ENCODE measurements at places on chromosomes 1 and 21.

- DNase-seq = no peak
Observed at GRCh38 chr1:61436016-61436415, 288.9 kb downstream of the TM2D1 start.

- no peak for DNase-seq
Observed at GRCh38 chr1:38834221-38834782, 25.3 kb downstream of the RRAGC start.

- DNase-seq = peak; percentile 28
Observed at GRCh38 chr1:156627313-156627880, 8.2 kb downstream of the HAPLN2 start.

DNA sequence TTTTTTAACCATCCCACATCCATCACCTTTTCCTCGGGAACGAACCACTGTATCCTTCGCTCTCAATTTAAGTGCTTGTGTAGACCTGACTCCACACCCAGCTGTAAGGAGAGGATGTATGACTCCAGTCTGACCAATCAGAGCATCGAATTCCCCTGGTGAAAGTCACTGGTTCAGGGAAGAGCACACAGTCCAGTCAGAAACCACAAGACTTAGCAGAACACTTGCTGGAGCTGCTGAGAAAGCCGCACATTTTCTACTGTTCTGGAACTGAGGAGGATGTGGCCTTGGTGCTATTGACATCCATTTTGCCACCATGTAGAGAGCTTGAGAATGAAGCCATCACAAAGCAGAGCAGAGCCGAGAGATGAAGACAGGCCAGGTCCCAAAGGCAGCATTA lies 59.9 kb upstream of the CNN3 start:
- DNase-seq = no peak

DNA sequence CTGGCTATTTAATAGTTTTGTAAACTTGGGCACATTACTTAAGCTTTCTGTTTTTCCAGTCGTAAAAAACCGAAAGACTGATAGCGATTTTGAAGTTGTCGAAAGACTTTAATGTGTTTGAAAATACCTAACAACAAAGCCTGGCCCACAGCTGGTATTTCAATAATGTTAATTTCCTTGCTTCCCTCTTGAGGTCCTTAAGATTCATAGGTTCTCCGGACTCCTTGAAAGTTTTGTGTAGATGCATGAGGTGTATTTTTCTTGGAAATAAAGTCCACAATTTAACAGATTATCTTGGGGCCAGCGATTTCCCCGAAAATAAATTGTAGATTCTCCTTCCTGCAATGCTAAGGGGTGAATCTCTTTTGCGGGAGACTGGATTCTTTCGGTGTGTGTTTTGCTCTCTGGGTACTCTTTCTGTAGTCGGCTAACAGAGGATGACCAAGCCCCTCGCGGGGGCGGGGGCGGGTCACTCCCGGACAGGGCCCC lies 735 bp upstream of the YTHDF2 start:
- DNase-seq = no peak

- peak; percentile 52 for DNase-seq
Observed at GRCh38 chr1:93061895-93062792, 16.9 kb upstream of the MTF2 start.

GRCh38 chr21:18164483-18164882 lies 80.2 kb upstream of the CHODL start:
- no peak for DNase-seq

- DNase-seq = peak; percentile 44
Observed at GRCh38 chr21:42746593-42747275, 93.3 kb downstream of the PDE9A start.

GRCh38 chr21:37153196-37153934 lies 80.3 kb downstream of the TTC3 start:
- no peak for DNase-seq

- no peak for DNase-seq
Observed at GRCh38 chr1:234917495-234918180, 211.0 kb downstream of the TOMM20 start.

GRCh38 chr1:77347646-77348045 lies 65.8 kb downstream of the AK5 start:
- peak; percentile 6 for DNase-seq

DNA sequence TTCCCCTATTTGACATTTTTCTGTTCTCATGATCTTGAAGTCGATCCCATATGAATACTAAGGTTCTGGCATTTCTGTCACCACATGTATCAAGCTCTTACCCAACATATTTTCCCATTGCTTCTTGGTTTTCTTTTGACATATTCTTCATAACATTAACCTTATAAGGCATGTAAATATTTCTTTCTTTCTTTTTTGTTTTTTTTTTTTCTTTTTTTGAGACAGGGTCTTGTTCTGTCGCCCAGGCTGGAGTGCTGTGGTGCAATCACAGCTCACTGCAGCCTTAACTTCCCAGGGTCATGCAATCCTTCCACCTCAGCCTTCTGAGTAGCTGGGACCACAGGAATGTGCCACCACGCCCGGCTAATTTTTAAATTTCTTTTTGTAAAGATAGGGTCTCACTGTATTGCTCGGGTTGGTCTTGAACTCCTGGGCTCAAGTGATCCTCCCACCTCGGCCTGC lies 33.1 kb upstream of the ERRFI1 start:
- no peak for DNase-seq

DNA sequence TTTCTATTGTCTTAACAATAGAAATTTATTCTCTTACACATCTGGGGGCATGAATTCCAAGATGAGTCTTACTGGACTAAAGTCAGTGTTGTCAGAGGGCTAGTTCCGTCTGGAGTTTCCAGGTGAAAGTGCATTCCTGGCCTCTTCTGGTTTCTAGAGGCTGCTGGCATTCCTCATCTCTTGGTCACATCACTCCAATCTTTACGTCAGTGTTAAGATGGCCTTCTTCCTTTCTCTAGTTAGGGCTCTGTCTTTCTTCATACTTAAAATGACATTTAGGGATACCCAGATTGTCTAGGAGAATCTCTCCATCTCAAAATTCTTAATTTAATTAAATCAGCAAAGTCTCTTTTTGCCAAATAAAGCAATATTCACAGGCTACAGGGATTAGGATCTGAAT lies 13.3 kb upstream of the PDC start:
- no peak for DNase-seq

GRCh38 chr1:172775606-172776005 lies 116.7 kb downstream of the FASLG start:
- DNase-seq = no peak

DNA sequence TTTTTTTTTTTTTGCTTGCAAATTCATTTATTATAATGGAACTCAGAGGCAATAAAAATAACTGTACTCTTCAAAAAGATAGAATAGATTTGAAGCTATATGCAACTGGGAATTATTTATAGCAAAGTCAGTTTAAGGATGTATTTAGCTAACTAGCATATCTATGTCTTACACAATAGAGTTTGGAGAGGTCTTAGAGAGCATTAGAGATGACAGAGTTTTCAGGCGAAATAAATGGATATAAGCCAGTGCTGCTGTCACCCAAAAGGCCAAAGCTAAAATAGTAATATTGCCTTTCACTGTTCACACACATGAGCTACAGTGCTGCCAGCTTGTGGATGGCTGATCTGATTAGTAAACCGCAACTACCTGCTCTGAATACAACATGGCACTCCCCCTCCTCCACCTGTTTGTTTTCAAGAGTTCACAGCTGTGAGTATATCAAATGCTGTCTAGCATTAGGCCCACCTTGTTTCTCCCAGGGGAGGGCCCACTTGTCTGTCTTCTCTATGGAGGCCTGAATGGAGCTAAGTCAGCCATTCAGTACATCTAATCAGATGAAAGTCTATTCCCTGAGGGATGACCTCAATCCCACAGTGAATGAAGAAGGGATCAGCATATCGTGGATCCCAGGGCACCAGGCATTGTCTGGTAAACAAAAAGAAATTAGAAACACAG lies 25.2 kb upstream of the SSX2IP start:
- DNase-seq = no peak

DNA sequence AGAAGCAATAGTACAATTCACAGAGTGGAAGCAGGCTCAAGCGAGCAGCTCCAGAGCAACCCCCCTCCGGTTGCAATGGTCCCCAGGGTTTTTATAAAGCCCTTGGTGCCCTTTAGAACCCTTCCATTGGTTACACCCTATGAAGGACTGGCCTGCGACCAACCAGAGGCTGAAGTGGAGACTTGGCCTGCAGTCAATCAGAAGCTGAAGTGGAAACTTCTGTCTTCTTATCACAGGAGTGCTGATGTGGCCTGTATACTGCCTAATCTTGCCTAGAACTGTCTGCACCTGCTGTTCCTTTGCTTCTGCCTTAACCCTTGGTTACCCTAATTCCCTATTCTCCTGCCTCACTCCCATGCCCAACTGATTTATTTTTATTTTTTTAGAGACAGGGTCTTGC lies 15.4 kb upstream of the FRRS1 start:
- no peak for DNase-seq

GRCh38 chr1:9883585-9884449 lies 26.3 kb downstream of the CTNNBIP1 start:
- DNase-seq = no peak

- DNase-seq = no peak
Observed at GRCh38 chr1:172185211-172185610, 235.3 kb upstream of the C1orf105 start.

DNA sequence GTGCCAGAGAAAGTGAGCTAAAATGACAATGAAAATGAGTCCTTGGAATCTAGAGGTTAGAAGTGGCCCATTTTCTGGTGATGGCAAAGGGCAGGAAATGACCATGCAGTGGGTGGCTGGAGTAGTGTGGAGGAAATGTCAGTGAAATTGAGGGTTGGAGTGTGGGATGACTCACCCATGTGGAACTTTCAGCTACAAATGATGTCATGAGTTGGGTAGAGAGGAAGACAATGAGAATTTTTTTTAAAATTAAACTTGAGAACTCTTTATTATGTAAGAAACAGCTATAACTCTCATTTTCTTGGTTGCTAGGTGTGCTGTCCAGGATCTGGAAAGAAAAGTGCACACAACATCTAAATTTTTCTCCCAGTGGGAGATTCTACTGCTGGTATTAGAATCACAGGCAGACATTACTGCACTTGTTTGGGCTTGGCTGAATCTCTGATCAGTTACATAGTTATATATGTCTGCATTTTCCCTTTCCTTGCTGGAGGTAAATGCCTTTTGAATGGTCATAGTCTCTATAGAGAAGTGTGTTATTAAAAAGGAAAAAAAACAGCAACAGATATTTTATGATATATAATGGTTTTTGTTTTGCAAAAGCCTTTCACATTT lies 56.8 kb upstream of the GNG12 start:
- DNase-seq = peak; percentile 16

- DNase-seq = no peak
Observed at GRCh38 chr21:34958040-34958439, 91.1 kb downstream of the RUNX1 start.

- no peak for DNase-seq
Observed at GRCh38 chr1:31733389-31734219, 29.8 kb upstream of the COL16A1 start.

DNA sequence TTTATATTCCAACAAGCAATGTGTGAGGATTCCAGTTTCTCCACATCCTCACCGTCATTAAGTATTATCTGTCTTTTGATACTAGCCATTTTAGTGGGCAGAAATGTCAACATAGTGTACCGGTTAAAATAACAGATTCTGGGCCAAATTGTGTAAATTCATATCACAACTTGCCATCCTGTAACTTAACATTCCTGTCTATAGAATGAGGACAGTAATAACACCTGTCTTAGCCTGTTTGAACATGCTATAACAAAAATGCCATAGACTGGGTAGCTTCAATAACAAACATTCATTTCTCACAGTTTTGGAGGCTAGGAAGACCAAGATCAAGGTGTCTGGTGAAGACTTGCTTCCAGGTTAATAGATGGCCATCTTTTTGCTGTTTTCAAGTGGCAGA lies 491.1 kb downstream of the PTBP2 start:
- DNase-seq = no peak

DNA sequence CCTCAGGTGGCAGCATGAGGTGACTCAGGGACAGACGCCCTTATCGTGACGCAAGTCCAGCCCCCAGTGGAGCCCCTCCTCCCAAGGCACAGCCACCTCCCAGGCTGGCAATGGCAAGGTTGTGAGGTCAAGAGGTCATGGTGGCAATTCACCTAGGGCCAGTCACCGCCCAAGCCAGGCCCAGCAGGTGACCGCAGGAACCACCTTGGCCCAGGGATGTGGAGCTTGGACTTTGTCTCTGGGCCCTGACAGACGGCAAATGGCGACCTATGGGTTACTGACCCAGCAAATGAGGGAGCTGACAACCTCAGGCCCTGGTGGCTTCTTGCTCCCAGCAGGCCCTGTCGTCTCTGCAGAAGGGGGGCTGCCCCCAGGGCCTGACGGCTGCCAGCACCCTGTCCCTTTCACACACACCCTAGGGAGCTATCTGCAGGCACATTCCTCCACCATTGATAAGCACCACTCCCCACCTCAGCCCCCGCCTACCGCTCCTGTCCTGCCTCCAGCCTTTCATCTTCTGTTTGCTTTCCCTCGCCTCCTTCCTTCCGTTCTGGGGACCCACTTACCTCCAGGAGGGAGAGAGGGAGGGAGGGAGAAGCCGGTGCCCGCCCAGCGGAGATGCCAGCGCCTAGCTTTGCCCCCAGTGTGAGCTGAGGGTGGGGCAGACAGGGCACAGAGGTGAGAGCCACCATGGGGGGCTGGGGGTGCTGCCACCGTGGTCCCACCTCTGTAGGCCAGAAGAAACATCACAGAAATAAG lies 12.1 kb downstream of the EPHA2 start:
- DNase-seq = no peak

- DNase-seq = no peak
Observed at GRCh38 chr1:107896401-107896800, 68.6 kb downstream of the VAV3 start.

- no peak for DNase-seq
Observed at GRCh38 chr1:4710592-4711415, 56.4 kb downstream of the AJAP1 start.

DNA sequence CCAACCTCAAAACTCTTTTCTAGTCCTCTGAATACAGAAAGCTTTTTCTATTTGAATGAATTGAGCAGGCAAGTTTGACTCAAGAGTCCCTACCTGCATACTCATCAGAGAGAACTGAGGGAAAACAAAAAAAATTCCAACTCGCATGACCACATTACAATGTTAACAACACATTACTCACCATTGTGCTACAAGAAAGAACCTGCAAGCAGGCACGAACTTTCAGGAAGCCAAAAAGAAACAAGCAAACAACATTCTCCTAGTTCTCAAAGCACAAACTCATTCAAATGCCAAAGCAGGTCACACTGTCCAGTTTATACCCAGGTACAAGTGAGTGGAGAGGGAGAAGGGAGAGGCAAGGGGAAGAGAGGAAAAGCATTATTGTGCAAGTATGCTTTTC lies 14.6 kb downstream of the OTUD7B start:
- DNase-seq = peak; percentile 12

GRCh38 chr1:31624309-31624708 lies 6.8 kb downstream of the HCRTR1 start:
- DNase-seq = no peak

- no peak for DNase-seq
Observed at GRCh38 chr1:236724506-236724905, 38.2 kb downstream of the ACTN2 start.

Data from activated T-cell treated with anti-CD3 and anti-CD28 coated beads, Interleukin-2, amount 50 U/mL, for 72 hours (primary cell).